Stimulated activated CD8-positive, alpha-beta memory T cell treated with anti-CD3 and anti-CD28 coated beads, Interleukin-4, amount 100 ng/mL, for 4 hours (primary cell): ENCODE measurements at places on chromosomes 13 and 19.

DNA sequence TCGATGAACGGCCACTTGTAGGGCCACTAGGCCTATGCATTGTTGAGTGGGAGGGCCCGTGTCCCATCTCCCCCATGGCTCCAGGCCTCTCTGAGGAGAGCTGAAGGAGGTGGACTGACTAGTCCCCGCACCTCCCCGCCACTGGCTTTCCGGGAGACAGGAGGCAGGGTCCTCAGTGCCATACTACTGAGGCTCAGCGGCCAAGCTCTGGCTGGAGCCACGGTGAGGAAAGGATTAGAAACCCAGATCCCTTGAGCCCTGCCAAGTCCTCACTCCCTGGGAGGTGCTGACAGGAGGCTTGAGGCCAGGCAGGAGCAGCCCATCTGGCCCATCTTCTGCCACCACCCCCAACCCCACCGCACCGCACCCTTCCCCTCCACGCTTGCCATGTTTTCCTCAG is 29.0 kb downstream of the CCDC8 start:
- DNase-seq = no peak

GRCh38 chr19:4258181-4258580 is 11.3 kb downstream of the YJU2 start:
- no peak for DNase-seq

DNA sequence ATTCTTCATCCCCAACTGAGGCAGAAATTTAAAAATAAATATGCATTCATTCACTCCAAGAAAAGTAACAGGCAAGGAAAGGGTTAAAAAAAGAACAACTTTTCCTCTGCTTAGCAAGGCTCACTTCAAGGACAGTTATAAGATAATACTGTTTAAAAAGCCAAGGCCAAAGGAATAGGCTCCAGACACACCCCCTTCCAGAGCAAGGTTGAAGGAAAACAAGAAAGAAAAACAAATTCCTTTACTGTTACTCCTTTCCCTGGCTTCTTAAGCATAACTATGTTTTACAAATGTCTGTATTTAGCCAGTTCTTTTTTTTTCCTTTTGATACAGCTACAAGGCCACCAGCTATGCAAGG is 8.5 kb downstream of the SIGLEC11 start:
- DNase-seq = no peak

DNA sequence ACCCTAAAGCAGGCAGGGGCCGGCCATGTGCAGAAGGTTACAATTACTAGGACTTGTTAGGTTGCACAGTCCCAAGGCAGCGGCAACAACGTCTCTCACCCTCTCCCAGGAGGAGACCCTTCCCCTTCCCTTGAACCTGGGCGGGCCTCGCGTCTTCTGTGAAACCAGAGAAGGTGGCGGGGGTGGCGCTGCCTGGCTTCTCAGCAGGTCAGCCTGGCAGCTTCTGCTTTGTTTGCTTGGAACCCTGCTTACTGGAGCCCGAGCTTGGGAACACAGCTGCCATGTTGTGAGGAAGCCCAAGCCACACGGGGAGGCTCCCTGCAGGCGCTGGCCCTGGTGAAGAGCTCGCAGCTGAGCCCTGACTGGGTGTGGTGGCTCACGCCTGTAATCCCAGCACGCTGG is 15.5 kb downstream of the MKNK2 start:
- DNase-seq = no peak

DNA sequence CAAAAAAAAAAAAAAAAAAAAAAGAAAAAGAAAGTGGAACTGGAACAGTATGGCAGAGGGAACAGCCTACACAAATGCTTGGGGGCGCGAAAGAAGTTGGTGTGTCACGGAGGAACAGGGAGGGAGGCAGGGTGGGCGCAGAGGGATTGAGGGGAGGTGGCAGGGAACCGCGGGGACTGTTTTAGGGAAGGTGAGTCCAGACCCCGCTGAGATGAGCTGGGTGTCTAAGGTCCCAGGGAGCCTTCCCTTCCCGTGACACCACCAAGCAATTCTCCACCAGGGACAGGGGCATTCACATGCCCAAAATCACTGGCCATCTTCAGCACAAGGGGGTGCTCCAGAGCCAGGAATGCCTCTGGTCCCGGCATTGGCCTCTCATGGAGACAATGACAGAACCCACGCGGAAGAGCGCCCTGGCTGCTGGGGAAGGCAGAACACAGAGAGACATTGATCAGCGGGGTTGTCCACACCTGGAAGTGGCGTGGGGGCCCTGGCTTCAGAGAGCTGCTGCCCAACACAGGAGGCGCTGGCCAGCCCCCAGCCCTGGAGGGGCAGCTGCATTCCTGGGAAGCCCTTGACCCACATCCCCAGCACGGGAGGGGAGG is 6.9 kb downstream of the PEAK3 start:
- no peak for DNase-seq

DNA sequence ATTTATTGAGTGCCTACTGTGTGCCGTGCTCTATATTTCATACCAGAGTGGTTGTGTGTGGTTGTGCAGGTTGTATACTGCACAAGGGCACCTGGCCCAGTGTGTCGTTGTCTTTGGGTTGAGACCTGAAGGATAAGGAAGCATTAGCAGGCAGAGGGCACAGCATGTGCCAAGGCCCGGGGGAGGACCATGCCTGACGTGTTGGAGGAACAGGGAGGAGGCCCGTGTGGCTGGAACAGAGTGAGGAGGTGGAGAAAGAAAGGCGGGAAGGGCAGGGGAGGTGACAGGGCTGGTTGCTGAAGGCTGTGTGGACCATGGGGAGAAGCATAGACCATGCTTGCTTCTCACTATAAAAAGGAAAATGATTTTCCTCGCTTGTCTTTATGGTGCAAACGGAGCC is 26.8 kb downstream of the CELF5 start:
- DNase-seq = no peak

- DNase-seq = no peak
Measured at GRCh38 chr13:46202188-46202795, 9.4 kb upstream of the LRRC63 start.
